GM13976 (cell line): ENCODE measurements at places on chromosomes 16 and 17.

DNA sequence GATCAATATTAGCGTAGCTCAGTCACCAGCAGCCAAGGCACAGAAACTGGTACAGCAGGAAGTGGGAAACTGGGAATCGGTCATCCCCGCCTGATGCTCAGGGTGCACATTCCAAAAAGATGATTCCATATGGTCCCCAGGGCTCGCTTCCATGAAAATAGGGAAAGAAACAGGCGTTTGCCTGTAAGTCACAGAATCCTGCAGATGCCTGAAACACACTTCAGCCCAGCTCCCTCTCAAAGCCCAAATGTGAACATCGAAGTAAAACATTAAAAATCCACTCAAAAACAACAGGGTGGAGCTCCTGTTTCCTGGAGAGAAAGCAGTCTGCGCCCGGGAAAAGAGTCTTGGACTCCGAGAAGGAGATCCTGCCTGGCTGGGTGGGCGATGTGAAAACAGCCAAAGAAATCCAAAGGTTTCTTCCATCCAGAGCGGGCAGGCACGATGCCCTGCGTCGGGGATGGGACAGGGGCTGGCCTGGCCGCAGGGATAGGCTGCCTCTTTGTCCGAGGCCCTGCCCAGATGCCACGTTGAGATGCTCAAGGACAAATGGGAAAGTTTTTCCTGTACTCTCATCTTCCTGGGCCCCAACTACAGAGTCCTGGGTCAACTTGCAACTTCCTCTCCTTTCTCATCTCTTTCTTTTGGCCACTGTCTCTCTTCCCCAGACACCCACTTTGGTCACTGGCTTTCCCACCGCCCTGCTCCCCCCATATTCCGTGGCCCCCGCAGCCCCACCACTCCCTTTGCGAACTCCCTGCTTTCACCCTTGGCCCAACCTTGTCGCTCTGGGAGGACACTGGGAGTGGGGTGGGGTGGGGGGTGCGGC lies 743 bp downstream of the WIPI1 start:
- peak; percentile 29 for DNase-seq

DNA sequence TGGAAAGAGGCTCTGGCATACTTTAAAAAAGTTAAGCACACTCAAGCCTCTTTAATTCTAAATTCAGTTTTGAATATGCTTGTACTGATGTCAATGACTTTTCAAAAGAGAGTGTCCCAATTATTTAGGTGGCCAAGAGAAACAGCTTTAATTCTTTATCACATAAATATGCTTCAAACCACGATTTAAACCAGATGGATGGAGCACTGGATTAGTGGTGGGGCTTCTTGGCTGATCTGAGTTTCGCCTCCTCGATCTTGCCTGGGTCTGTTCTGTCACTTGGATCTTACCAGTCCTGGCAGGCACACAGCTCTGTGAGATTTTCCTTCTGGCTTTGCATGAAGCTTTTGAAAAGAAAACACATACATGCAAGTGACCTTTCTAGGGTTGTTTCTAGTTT lies 467.8 kb downstream of the MAF start:
- no peak for DNase-seq

GRCh38 chr17:30243002-30243401 lies 7.5 kb upstream of the SLC6A4 start:
- no peak for DNase-seq

- DNase-seq, result no peak
Measured at GRCh38 chr16:7651803-7652570, 319.3 kb downstream of the RBFOX1 start.

GRCh38 chr16:65116216-65116615 lies 5.6 kb downstream of the CDH11 start:
- no peak for DNase-seq

- no peak for DNase-seq
Measured at GRCh38 chr16:27365142-27366089, 36.6 kb upstream of the IL21R start.

- DNase-seq, result peak; percentile 87
Measured at GRCh38 chr16:85479972-85480726, 133.0 kb upstream of the GSE1 start.

GRCh38 chr17:71963351-71963750 lies 157.5 kb upstream of the SOX9 start:
- DNase-seq, result no peak

DNA sequence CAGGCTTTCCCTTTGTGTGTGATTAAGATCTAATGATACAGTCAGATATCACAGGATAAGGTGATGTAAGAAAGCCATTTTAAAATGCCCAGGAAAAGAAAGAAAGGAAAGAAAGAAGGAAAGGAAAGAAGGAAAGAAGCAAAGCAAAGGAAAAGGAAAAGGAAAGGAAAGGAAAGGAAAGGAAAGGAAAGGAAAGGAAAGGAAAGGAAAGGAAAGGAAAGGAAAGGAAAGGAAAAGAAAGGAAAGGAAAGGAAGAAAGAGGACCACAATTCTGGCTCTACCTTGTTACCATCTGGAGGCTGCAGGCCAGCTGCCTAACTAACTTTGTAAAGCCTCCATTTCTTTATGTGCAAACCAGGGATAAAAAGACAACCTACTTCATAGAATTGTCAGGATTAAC lies 131.6 kb downstream of the DYNLRB2 start:
- DNase-seq, result no peak
